Non-pigmented ciliary epithelial cell (primary cell): ENCODE measurements at places on chromosomes 4 and X.

GRCh38 chr4:139808808-139809756 is 143.5 kb downstream of the MGST2 start:
- DNase-seq, result no peak

GRCh38 chr4:158827543-158827981 is 58.7 kb downstream of the FNIP2 start:
- DNase-seq, result no peak

DNA sequence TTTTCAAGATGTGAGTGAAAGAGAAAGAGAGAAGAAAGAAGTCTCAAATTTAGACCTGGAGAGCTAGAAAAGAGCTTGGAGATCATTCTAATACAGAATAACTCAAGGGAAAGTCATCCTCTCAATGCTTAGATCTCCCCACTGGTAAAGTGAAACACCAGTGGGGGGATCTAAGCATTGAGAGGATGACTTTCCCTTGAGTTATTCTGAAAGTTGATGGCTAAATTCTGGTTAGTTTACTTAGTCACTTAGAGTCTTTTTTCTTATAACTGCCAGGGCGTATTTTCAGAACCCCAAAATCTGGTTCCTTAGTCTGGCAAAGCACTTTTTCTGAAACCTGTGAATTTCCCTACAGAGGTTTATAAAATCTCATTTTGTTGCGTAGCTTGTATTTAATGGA is 198.6 kb downstream of the ARHGAP24 start:
- no peak for DNase-seq

DNA sequence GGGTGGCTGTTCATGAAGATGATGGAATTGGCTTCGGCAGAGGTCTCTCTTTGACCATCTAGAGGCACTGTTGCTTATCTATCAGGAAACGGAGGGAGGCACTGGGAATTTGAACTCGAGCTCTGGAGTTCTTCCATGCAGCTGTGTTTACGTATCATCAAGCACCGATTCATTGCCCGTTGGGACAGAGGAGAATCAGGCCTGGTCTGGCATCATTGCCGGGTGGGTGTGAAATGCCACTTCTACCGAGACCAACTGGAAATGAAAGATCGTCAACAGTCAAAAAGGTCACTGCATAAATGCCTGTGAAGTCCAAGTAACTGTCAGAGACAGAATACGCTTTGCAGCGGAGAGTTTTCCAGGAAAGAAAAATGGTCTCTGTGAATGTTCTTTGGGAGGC is 166.9 kb downstream of the ASMT start:
- DNase-seq, result no peak

GRCh38 chr4:176340871-176341685 is 21.3 kb downstream of the SPCS3 start:
- DNase-seq, result no peak

DNA sequence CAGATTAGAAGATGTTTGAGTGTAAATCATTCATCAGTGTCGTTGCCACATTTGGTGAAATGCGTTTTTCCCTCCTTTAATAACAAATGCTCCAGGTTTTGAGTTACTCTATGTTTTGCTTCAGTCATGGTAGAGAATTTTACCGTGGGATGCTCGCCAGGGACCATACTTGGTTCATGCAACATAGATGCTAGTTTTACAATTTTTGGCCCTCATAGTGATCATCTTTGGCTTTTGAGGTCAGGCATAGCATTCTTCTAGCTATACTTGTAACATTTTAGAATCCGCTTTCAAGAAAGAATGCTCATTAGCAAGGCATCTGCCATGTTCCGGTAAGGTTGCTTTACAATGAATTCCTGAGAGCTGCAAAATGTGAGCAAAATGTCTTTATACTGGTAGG is 147.2 kb downstream of the SPCS3 start:
- DNase-seq, result no peak

DNA sequence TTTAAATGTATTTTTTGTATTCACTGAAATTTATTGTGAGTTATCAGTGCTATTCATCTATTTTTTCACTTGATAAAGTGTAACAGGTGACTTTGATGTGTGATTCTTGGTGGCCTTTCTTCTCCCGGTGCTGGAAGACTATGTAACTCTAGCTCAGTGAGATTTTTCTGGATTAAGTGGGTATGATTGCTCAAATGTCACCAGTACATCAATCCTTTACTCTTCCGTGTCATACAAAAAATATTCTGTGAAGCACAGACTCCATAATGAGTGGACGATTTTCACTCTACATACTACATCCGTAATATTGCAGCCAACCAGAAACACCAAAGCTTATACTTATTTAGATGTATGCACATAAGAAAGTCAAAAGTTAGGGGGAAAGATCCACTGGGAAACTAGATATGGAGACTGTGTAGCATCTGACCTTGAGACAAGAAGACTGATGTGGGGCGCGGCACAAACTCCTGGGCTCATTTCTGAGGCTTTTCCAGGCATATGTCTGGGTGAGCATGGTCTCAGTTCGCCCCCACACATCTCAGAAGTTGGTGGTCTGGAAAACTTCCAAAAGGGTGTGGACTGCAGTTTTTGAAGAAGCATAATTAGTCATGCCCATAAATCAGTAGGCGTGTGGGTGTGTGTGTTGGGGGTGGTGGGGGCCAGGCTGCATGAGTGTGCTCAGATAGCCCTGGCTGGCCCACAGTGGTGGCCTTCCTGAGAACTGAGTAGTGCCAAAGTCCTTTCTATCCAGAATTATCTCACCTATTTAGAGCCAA is 53.9 kb upstream of the TENM3 start:
- peak; percentile 86 for DNase-seq

DNA sequence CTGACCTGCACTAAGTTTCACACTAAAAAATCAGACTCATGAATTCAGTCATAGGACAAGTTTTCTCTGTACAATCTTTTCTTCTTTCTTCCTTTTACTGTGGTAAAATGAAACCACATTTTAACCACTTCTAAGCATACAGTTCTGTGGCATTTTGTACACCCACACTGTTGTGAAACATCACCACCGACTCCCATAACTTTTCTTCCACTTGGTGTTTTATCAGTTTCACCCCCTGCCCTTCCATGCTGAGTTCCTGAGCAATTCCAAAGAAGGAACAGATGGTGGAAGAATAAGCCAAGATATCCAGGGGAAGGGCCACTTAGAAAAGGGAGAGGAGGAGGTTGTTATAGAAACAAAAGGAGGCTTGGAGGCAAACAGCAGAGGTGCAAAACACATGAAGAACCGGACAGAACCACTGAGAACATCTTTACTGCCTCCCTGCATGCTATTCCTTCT is 22.6 kb downstream of the SLC25A4 start:
- peak; percentile 71 for DNase-seq

DNA sequence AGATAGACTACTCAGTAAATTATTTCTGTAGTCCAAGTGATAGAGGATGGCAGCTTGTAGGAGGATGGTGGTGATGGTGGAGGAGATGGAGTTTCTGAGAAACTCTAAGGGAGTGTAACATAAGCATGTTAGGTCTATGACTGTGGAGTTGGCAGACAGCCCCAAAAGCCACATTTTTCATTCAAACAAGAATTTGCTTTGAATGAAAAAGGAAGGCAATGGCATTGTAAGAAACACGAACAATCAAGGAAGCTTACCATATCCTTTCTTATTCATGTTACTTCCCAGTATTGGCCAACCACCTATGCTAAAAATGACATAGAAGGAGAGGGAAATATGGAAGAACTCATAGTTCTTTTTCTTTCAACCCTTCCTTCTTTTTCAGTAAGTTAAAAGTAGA is 18.7 kb upstream of the SEC24B start:
- DNase-seq, result no peak

- DNase-seq, result no peak
These were observed 150.1 kb upstream of the NUDT10 start for GRCh38 chrX:51182545-51182944.

DNA sequence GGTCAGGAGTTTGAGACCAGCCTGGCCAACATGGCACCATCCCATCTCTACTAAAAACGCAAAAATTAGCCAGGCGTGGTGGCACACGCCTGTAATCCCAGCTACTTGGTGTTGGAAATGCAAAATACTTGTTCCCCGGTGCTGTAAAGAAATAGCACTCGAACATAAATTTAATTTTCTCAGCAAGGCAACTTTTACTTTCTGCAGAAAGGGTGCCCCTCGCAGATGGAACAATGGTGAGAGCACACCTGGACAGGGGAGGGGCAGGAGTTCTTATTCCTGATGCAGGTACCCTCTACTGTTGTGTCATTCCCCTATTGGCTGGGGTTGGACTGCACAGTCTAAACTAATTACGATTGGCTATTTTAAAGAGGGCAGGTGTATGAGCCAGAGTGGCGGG is 139.7 kb downstream of the FHIP1A start:
- DNase-seq, result no peak

GRCh38 chrX:87808576-87809243 is 291.1 kb downstream of the KLHL4 start:
- DNase-seq, result no peak
